ENCODE measurements at places on chromosomes 12 and 14.

DNA sequence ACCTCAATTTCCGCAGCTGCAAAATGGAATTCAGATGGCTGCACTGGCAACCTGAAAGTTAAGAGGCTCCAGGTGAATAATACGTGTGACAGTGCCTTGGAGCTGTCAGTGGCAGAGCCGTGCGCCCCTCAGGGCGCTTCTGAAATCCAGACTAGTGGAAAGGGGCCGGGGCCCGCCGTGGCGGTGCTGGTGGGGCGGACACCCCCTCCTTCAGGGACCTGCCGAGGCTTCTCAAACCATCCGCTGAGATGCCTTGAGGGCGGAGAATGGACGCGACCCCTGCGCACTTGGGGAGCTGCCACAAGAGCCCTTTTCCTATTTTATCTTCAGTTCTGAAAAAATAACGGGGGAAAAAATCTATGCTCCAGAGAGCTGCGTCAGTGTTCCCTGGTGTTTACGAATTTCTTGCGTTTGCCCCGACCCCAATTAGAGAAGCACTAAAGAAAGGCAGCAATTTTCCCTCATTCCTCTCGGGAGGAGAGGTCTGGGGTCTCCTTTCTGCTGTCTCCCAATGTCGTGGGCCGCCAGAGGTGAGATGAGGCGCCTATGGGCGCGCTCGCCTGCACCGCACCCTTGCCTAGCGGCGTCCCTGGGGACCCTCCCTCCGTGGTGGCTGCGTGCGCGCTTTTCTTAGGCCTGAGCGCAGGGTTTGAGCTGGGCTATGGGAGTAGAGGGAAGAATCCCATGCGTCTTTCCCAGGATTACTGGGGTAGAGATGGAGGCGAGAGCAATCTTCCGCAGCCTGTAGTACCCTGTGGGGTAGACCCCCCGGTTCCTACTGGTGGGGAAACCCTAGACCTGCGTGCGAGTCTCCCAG lies 2.2 kb downstream of the NOS1 start:
- no peak for DNase-seq

DNA sequence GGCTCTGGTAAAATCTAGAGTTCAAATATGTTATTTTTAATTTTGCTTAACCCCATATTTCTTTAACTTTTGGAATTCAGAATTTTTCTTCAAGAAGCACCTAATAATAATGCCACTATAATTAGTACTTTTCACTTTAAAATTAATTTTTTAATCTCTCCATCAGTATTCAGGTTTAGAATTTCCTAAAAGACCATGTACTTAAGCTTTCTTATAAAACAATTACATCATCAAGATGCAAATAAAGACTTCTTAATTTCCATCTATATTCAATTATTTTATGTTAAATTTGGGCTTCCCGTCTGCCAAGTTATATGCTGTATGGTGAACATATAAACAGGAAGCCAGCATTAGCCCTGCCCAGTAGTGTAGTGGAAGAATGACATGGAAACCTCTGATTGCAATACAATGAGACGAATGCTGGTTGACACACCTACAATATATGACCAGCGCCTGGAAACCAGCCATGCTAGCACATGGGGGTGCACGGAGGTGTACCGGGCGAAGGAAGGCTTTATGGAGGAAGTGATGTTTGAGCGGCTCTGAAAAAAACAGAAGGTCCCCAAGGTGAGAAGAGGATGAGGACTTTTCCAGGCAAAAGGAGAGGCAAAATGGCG lies 82.2 kb downstream of the LLPH start:
- DNase-seq: no peak

GRCh38 chr14:58107947-58108552 lies 44.0 kb downstream of the ARMH4 start:
- peak; percentile 35 for DNase-seq

GRCh38 chr12:45322810-45323209 lies 106.9 kb downstream of the ANO6 start:
- DNase-seq: no peak

DNA sequence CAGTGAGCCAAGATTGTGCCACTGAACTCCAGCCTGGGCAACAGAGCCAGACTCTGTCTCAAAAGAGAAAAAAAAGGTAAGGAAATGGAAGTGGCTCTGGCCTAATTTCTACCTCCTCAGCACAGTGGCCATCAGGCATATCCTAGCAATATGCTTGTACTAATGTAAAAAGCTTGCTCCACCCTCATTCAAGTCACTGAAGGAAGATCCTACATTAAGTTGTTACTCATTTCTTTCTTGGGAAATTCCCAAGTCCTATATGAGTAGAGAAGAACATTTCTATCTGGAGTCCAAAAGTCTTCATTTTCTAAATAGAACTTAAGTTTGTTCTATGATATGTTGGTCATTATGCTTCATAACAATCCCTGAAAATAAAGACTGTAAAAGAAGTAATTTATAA lies 67.3 kb upstream of the HOXC13 start:
- no peak for DNase-seq

DNA sequence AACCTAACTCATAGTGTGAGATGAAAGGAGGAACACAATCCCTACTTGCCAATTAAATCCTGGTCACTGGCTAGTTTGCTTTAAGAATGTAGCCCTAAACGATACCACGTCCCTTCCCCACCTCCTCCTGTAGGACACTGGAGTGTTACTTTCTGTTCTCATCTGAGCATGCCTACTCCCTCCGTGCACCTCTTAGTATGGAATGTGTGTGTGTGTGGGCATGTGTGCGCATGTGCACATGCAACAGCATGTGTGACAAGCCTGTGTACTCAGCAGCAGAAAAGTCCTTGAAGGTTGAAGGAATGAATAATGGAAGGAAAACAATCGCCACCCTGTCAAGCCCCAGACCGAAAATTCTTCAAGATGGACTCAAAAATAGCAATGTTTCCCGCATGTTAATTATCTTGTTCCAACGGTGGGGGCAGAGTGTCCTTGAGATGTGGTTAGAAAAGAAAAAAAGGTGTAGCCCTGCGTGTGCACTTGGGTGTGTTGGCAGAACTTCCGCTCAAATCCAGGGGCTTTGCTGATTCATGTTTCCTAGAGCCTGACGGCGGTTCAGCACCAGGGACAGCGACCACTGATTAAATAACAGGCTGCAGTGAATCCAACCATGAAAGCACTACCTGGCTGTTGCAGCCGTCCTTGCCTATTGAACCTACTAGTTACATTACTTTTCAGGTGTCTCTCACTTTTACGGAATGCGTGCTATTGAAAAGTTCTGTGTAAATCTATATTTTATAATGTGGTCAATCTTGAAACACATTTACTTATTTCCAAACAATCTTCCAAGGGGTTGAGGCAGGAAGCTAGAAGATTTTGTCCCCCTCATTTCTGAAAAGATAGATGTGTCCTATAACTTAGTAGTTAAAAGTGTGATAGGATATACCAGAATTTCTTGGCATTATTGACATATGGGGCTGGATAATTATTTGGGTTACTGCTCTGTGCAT lies 79.8 kb downstream of the SRRM4 start:
- peak; percentile 17 for DNase-seq

DNA sequence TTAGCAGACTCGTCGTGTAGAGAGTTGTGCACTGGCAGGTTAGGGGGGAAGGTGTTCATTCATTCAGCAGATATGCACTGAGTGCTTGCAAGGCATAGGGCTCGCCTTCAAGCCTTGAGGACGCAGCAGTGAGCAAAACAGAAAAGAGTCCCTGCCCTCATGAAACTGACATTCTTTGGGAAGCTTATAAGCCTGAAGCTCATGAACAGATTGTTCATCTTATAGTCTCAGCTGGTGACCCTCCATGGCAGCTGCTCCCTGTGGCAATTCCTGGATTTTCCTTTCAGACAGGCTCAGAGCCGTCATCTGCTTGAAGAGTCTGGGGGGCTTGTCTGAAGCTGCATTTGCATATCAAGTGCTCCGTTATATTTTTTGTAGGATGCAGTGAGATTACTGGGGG lies 148.4 kb downstream of the PRKCH start:
- no peak for DNase-seq

DNA sequence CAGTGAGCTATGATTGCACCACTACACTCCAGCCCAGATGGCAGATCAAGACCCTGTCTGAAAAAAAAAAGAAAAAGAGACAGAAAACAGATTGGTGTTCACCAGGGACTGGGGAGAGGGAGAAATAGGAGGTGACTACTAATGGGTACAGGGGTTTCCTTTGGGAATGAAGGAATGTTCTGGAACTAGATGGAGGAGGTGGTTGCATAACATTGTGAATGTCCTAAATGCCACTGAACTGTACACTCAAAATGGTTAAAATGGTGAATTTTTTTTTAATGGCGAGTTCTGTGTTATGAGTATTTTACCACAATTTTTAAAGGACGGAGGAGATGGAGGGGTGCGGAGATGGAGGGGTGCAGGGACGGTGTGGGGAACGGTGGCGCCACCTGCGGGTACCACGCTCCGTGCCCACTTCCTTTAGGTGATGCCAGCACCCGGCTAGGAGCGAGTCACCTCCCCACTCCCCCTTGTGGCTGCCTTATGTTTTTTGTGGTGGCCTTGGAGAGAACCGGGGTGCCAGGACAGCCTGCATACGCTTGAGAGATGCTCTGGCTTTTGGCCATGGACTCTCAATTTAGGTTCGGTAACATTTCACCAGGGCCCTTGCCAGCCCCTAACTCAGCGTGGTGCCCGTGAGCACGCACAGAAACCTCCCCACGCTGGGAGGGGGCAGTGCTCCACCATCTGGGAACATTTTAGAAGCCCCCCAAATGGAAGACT lies 16.1 kb downstream of the UBC start:
- no peak for DNase-seq

GRCh38 chr12:92942905-92943304 lies 13.8 kb upstream of the EEA1 start:
- no peak for DNase-seq

- DNase-seq: no peak
These were observed 23.9 kb downstream of the PRICKLE1 start for GRCh38 chr12:42565633-42566032.

GRCh38 chr12:124609041-124609989 lies 41.9 kb upstream of the NCOR2 start:
- DNase-seq: peak; percentile 71

- DNase-seq: no peak
These were observed 143.5 kb downstream of the SSPN start for GRCh38 chr12:26338586-26339572.

GRCh38 chr14:100025111-100025510 lies 40.1 kb upstream of the EVL start:
- peak; percentile 79 for DNase-seq

DNA sequence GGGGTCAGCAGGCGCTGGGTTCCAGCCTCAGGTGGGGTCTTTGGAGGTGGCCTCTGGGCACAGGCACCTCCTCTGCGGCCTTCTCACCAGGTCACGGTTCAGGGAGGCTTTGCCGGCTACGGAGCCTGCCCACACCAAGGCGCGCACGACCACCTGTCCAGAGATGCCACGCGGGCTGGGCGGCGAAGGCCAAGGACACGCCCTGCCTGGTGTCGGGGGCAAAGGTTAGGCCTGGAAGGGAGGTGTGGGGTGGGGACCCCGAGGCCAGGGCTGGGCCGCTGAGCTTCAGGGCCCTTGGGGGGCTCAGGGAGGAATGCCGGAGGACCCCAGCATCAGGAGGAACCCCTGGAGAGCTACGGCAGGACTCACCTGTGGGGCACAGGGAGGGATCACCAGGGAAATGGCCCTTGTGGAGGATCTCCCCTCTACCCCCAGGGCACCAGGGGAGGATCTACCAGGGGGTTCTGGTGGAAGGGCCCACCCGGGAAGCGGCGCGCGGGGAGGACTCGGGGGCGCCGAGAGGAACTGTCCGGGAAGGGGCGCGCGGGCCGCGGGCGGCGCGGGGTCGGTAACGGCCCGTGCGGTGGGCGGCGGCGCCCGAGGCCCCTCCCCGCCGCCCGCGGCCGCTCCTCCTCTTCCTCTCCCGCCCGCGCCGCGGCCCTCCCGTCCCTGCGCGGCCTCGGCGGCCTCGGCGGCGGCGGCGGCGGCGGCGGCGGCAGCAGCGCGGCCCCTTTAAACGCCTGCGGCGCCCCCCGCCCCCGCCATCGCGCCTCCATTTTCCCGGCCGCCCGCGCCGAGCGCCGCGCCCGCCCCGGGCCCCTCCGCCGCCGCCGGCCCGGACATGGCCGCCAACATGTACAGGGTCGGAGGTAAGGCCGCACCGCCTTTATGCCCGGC lies at the start of gene MTA1:
Gene MTA1 (plus strand): TSS at position 633 of the 897 bp plus-strand sequence. CDS start 209 bp downstream, at position 842.
- DNase-seq: no peak

GRCh38 chr14:92495027-92495426 lies 18.6 kb upstream of the RIN3 start:
- no peak for DNase-seq

- DNase-seq: no peak
These were observed 75.9 kb downstream of the AKAP6 start for GRCh38 chr14:32404784-32405573.

DNA sequence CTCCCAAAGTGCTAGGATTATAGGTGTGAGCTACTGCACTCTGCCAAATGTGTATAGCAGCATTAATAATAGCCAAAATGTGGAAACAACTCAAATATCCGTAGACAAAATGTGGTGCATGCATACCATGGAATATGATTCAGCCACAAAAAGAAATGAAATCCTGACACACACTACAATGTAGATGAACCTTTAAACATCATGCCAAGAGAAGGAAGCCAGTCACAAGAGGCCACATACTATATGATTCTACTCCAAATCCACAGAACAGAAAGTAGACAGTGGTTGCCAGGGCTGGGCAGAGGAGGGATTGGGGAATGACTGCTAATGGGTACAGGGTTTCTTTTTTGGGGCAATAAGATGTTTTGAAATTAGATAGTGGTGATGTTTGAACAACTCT lies 7.7 kb upstream of the TMED2 start:
- no peak for DNase-seq

GRCh38 chr12:123165537-123165936 lies 14.6 kb upstream of the PITPNM2 start:
- no peak for DNase-seq

GRCh38 chr14:63308723-63309317 lies 9.9 kb downstream of the GPHB5 start:
- DNase-seq: no peak

- DNase-seq: no peak
These were observed 11.7 kb downstream of the RAD9B start for GRCh38 chr12:110513842-110514241.

DNA sequence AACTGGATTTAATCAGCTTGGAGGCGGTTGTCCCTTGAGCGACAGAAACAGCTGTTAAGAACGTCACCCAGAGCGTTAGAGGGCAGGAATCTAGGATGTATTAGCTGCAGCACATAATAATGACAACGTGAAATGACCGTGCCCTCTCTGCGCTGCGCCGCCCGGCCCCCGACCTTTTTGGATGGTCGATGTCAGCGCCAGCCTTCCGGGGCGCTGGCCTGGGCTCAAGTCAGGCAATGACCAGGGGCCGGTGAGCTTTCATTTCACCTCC lies 427 bp upstream of the TMEM120B start:
- DNase-seq: peak; percentile 44

DNA sequence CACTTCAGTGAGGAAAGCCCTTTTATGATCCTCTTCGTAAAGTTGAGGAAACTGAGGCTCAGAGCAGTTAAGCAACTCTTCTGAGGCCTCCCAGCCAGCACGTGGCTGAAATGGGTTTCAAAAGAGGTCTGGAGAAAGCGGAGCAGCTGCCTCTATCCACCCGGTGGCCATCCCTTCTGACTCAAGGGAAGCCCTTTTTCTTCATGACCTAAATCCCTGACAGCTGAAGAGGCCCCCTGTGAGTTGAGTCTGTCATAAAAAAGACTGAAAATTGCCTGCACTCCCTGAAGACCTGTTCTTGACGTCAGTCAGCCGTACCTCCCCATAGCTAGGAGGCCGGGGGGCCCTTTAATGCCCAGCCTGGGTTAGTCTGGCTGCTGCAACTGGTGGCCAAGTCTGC lies 10.7 kb downstream of the CMKLR1 start:
- DNase-seq: no peak
